ENCODE measurements at places on chromosomes 4 and X. TPM values are rescaled to one million over a fixed set of nuclear protein-coding genes. Genes with fewer than 3 reads are reported as not detected.
A peak's percentile ranks its signal among the peaks of the same experiment; 100 is the strongest.

DUX4 gene
- not detected for total RNA-seq

TEX28 gene
- total RNA-seq, result not detected

CCSER1 gene
- not detected for total RNA-seq

ZAR1 gene
- total RNA-seq, result not detected

ADAMTS3 gene
- 0.81 TPM for total RNA-seq

DNA sequence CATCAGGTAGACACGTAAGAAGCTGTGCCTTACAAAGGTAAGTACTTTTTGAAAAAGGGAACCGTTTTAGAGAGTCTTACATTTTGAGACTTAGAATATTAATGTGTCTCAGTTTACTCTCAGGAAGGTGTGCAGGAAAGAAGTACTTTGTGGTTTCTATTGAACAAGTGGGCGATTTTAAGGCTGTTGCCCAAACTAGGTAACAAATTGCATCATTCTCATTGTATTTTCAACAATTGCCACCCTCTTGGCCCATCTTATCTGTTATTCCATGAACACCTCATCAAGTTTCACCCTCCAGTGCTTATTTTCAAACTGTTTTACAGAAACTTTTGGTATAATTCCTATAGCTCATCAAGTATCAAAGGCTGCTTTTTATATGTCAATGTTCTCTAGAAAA lies 158.3 kb downstream of the SLC4A4 start:
- no peak for DNase-seq

GRCh38 chrX:12661464-12661863 lies 129.7 kb upstream of the PRPS2 start:
- no peak for DNase-seq

- DNase-seq, result no peak
Measured at GRCh38 chrX:12919051-12919450, 12.6 kb downstream of the TLR8 start.

- peak; percentile 22 for DNase-seq
Measured at GRCh38 chr4:41176340-41176739, 38.0 kb downstream of the APBB2 start.

- DNase-seq, result no peak
Measured at GRCh38 chr4:55382488-55383003, 13.2 kb upstream of the TMEM165 start.

DNA sequence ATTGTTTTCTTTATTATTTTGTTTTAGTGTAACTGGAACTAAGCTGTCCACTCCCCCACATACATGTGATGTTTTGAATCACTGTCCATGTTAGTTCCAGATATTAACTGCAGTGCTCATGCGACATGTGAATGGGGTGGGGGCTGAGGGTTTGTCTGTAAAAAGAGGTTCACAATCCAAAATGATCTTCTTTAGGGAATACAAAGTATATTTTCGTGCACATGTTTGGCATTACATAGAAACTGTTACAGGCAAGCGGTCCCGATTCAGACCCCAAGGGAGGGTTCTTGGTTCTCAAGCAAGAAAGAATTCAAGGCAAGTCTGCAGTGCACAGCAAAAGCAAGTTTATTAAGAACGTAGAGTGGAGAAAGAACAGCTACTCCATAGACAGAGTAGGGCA lies 296.5 kb upstream of the CLNK start:
- DNase-seq, result no peak

DNA sequence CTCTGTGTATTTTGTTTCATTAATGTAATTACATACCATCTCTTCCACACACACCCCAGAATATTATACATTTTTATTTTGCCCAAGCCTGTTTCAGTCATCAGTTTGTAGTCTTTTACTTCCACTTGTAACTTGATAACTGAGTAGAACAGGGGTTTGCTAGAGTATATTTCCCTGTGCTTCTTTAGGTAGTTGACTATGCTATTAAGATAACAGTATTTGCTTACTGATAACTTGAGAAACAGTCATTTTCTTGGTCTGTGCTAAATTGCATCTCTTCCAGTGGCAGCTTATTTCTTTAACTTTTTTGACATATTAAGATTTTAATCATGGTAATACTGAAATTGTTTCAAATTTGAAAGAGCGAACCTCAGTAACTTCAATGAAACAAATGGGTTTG lies 7.0 kb upstream of the XK start:
- DNase-seq, result no peak

- no peak for DNase-seq
Measured at GRCh38 chrX:40082447-40083119, 15.2 kb downstream of the BCOR start.

DNA sequence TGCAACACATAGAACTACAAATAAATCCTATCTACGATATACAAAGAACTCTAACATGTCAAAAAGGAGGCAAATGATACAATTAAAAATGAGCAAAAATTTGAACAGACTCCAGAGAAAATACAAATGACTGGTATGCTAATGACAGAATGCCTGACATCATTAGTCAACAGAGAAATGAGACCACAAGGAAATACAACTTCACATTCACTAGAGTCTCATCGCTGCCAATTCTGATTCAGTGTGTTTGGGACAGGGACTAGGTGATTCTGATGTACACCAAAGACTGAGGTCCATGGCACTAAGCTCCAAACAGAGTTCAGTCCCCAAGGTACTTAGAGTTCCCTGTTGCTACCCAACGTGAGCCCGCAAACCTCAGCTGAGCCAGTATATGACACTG lies 23.4 kb downstream of the SLC2A9 start:
- DNase-seq, result no peak

DNA sequence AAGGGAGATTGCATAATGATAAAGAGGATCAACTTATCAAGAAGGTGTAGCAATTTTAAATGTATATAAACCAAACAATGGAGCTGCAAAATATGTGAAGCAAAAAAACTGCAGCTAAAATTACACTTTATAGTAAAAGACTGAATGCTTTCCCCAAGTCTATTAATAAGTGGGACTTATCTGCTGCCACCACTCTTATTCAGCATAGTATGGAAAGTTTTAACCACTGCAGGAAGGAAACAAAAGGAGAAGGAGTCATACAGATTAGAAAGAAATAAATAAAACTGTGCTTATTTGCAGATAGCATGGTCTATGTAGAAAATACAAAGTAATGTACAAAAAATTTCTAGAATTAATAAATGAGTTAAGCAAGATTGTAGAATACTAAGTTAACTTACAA lies 94.1 kb upstream of the GK2 start:
- DNase-seq, result no peak

- no peak for DNase-seq
Measured at GRCh38 chrX:110338935-110339334, 19.7 kb upstream of the RTL9 start.

DNA sequence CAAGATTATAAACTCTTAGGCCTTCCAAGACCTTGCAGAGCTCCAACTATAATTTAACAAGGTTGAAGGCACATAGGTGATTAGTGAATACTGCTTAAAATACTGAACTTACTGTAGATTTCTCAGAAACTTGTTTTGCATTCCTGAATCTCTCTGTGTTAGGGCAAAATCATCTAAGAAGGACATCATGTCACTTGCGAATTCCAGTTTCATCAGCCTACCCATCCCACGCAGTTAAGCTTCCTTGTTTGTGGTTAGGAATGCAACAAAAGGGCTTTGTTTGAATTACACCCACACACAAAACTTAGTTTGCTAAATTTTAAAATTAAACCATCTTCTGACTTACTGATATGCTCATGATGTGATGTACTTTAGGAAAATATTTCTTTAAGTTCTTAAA lies 174.0 kb downstream of the SOWAHB start:
- DNase-seq, result peak; percentile 39

GRCh38 chr4:123476089-123476488 lies 79.5 kb downstream of the SPRY1 start:
- DNase-seq, result no peak

DNA sequence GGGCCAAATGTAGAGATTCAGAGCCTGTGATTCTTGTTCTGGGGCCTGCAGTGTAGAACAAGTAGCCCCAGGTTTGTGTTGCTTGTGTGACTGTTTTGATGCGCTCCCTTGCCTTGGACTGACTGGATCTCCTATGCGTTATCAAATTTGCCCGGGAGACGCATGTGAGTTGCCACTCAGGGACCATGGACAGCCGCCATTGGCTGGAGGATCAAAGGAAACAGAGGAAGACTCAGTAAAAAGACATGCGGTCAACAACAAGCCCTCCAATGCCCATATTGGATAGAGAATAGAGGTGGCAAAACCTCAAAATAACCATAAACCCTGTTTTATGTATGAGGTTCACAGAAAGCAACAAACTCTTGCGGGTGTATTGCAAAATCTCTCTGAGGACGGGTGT lies 327.5 kb upstream of the IGFBP7 start:
- no peak for DNase-seq

- DNase-seq, result no peak
Measured at GRCh38 chr4:95508421-95508820, 40.4 kb downstream of the UNC5C start.

DNA sequence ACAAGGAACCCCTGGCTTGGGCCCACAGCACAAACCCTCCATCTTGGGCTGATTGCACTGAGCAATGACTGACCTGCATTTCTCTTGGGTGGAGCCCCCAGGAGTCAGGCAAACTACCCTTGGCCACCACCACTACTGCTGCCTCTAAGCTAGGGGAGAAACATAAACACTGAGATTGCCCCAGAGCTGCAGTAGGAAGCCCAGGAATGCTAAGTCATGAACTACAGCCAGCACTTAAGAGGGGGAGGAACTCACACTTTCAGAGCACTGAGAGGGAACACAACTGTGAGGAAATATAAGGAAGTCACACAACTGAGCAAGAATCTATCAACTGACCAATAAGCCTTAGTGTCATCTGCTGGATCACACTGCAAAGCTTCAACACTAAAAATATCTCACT lies 111.6 kb upstream of the PPP3CA start:
- no peak for DNase-seq

GRCh38 chr4:39330353-39330752 lies 35.8 kb downstream of the RFC1 start:
- DNase-seq, result no peak

- DNase-seq, result no peak
Measured at GRCh38 chrX:81241753-81242152, 39.9 kb downstream of the SH3BGRL start.

GRCh38 chr4:177450426-177451107 lies 8.3 kb upstream of the AGA start:
- no peak for DNase-seq

DNA sequence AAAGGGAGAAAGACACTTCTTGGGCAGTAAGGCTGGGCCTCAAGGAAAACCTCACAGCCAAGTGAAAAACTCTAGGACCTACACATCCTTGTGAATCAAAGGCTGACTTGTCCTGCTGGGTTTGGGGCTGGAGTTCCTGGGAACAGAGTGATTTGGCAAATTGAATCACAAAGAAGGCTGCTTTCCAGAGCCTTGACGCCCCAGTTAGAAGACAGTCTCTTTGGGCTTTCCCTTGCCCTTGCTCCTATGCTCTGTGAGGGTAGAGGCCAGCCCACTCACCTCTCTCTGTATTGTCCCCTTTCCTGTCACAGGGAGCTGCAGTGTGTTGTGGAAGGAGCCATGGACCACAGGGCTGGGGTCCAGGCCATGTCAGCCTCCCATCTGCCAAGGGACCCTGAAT lies 9.6 kb downstream of the AMER1 start:
- no peak for DNase-seq

DNA sequence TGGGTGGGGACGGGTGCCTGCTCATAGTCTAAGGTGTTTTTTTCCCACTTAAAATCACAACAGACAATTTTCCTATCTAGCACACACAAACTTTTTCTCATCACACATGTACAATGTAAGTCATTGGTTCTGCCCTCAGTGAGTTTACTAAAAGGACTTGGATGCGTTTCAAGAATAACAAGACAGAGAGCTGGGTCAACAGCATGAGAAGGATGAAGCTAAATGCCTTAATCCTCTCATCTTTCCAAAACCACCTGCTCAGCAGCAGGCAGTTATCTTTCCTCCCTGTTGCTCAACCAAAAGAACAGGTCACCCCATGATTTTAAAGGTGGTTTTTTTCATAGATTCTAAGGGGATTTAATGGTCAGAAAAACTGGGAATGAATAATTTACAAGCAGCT lies 40.1 kb downstream of the OFD1 start:
- DNase-seq, result no peak

GRCh38 chr4:120901731-120902130 lies 20.8 kb downstream of the PRDM5 start:
- DNase-seq, result no peak

- no peak for DNase-seq
Measured at GRCh38 chrX:38050806-38051205, 44.5 kb downstream of the SYTL5 start.

DNA sequence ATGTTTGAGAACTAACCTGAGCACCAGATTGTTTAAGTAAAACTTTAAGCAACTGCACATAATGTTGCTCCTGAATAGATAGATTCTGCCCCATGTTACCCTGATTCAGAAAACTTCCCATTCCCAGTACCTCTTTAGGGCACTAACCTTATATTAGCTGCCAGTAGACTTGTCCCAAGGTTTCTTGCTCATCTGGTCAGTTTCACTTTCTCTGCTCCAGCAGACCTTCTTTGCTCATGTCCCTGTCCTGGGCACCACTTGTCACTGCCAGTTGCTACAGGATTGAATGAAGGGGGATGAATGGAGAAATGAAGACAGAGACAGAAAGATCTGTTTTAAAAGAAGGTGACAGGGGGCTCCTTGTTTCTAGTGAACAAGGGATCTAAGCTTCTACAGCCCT lies 65.2 kb upstream of the UGT2B10 start:
- DNase-seq, result no peak

GRCh38 chr4:73257651-73258435 lies 755 bp downstream of the ANKRD17 start:
- DNase-seq, result no peak

DNA sequence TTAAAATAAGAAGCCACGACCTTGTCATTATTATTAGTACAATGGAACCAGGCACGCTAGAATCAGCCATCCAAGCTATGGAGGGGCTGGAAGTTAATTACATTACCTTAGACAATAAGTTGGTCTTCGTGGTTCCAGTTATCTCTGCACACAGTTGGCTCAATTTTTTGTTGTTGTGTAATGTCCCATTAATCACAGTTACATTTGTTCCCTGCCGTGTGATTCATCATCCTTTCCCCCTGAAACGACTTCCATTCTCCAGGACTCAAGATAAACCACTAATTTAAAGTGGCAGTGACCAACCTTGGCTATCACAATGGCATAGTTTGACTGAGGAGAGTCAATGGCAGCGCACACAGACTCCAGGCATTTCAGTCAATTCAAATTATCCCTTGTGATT lies 905.0 kb downstream of the RAB28 start:
- no peak for DNase-seq

DNA sequence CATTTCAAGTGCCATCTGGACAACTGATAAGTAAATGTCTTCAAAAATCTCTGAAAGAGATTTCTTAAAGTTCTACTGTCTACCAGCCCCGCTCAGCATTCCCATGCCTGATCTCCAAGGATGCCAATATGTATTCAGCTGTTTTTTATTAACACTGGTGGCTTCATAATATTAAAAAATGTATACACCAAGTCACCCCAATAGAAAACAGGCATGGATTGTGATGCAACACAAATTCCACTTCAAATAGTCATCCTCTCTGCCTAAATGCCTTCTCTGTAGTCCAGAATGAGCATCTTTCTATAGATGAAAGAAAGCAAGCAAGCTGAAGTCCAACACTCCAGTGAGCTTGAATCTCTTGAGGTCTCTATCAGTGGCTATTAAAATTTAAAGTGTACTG lies 152.2 kb upstream of the PPARGC1A start:
- DNase-seq, result peak; percentile 1

Data from SJSA1 (cell line).